ENCODE measurements at places on chromosomes 16 and 17. TPM values are rescaled to one million over a fixed set of nuclear protein-coding genes. Genes with fewer than 3 reads are reported as not detected.

APOBR gene
- polyA plus RNA-seq: 0.14 TPM

HOXB2 gene
- polyA plus RNA-seq: 0.94 TPM

TNRC6A gene
- polyA plus RNA-seq: 26.3 TPM

MARVELD3 gene
- not detected for polyA plus RNA-seq

KRT33B gene
- polyA plus RNA-seq: not detected

CACNG1 gene
- not detected for polyA plus RNA-seq

KIFC3 gene
- not detected for polyA plus RNA-seq

TEX14 gene
- not detected for polyA plus RNA-seq

PFAS gene
- polyA plus RNA-seq: 15.5 TPM

ZFP3 gene
- 1.4 TPM for polyA plus RNA-seq

ATP2A1 gene
- polyA plus RNA-seq: not detected

IRX6 gene
- not detected for polyA plus RNA-seq

GH1 gene
- polyA plus RNA-seq: 2.0 TPM

TBC1D24 gene
- polyA plus RNA-seq: 3.3 TPM

RHBDF2 gene
- polyA plus RNA-seq: 160 TPM
